Stimulated activated CD4-positive, alpha-beta T cell treated with anti-CD3 and anti-CD28 coated beads, Interleukin-12 subunit alpha, Interleukin-12 subunit beta, amount 100 ng/mL, for 48 hours (primary cell): ENCODE measurements at places on chromosomes 12 and 14.

GRCh38 chr12:85280165-85280983 lies at the start of gene ALX1:
Gene ALX1, plus strand, starts transcription at chr12:85280220. Its CDS starts 42 bp downstream, at chr12:85280262.
- no peak for DNase-seq

- no peak for DNase-seq
Observed at GRCh38 chr12:112851024-112851777, 55.6 kb upstream of the OAS1 start.

DNA sequence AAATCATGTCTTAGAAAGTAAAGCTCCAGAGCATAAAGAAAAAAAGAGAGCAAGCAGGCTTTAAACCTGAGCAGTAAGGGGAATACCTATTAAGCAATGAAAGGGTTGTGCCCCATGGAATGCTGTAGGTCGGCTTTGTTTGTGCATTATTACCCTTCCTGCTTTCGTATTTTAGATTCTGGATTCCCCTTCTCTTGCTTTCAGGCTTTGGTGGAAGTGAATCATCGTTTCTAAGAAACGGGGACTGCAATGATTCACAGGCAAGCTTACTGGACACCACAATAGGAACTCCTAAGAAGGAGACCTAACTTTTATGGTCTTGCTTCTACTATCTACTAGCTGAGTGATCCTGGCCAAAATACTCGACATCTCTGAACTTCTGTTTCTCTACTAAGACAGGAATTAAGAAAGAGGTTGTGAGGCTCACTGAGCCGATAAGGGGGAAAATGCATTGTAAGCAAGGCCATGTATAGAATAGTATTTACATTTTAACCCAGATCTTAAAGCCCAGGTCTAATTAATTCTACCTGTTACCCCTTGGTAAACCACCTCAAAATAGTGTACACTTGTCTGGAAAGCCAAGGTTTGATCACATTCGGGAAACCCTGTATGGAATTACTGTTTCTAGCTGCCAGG lies 1.2 kb upstream of the BMAL2 start:
- DNase-seq, result no peak

GRCh38 chr12:96711364-96711763 lies 195.7 kb upstream of the NEDD1 start:
- no peak for DNase-seq

DNA sequence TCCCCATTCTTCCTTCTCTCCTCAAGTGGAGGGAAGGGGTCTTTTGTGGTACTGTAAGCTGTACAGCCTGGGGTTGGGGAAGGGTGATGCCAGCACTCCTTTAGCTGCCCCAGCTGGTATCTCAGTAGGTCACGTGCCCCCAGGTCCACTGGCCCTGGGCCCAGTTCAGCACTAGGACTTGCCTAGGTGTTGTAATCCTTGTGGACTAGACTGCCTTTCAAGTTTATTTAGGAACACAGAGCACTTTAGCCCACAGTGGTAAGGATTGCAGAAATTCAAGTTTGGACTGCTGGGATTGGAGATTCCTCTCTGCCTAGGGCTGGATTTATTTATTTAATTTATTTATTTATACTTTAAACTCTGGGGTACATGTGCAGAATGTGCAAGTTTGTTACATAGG lies 569.6 kb downstream of the AACS start:
- no peak for DNase-seq

DNA sequence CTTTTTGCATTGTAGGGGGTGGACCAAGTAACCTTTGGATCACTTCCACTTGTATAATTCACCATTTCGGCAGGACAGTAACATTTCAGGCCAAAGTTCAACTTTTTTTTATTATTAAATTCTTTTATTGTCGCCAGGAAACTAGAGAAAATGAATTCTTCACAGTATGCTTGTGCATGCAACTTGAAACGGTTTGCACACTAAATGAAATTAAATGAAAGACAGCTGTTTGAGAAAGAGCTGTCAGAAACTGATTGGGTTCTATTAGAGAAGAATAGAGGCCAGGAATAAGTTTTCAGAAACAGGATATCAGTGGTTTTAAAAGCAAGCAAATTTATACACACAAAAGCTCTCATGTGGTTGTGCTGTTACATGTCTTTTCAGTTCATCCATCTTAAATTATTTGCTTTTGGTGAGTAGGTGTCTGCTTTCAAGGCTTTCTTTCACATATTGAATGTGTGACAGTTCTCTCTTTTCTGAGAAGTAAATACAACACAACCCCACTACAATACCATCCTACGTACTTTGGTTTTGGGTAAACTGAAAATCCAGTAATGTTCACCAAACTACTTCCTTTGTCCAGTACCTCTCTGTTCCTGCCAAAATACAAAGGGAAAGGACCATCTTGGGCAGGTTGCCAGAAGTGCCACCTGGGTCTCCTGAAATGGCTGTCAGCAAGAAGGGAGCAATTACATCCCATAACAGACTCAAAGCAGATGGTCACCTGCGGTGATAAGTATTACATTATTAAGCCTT lies 291.7 kb downstream of the RAD51B start:
- DNase-seq, result no peak

GRCh38 chr12:52217223-52217622 lies 15.8 kb upstream of the KRT7 start:
- no peak for DNase-seq

GRCh38 chr14:68547305-68548193 lies 245.3 kb downstream of the ZFP36L1 start:
- no peak for DNase-seq

- no peak for DNase-seq
Observed at GRCh38 chr12:75533239-75533638, 21.8 kb upstream of the KRR1 start.

DNA sequence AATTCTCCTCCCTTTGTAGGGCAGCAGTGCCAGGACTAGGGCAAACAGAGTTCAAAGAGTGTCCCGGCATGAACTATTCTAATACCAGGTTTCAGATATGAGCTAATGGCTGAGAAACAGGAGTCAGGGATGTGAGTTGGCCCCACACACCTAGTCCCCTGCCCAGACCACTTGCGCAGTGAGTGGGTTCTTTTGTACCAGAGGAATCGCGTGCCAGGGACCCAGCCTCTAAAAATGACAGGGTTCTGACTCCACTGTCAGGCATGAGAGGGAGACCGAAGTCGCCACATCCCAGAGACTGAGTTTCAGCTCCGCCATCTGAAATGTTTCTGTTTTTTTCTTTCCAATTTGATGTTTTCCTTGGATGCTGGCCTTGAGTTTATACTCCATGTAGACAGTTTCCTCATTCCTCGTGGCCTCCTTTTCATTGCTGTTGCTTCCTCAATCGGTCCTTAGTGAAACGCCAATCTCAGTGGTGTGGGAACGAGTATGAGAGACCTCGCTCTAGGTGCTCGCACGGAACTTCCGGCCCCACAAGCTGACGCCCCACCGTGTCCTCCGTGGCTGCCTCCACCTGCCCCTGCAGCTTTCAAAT lies 31.5 kb downstream of the FBXL14 start:
- DNase-seq, result no peak

DNA sequence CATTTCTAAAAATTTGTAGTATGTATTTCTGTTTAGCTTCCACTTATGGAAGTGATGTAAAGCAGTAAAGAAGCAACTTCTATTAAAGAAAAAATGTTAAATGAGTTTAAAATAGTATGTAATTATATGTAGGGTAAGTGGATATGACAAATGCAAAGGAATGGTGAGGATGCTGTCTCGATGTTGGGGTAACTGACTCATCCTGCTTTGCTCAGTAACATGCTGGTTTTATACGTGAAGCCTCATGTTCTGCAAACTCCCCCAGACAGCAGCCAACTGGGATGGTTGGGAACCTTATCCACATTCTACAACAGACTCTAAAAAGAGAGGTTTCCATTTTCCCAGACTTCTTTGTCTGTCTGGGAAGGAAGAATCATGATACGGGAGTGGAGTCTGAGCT lies 1006.4 kb upstream of the TMEM132C start:
- DNase-seq, result no peak

DNA sequence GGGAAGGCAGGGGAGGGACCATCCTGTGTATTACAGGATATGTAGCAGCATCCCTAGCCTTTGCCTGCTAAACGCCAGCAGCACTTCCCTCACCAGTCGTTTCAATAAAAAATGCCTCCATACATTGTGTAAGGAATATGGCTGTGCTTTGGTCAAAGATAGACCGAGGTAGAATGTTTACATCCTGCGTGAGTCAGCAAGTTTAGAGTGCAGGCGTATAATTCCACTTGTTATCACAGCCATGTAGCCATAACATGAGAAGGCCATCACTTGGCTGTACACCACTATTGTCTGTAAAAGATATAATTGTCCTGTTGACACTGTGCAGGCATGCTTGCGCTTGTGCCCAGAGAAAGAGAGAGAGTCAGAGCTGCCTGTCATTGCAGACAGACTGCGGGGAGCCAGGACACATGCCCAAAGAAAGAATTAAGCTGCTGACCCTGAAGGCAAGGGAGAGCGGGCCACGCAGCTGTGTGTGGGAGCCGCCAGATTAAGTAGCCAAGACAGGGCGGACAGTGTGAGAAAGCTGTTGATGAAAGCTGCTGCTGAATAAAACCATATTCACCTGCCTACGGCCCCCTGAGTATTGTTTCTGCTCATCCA lies 68.4 kb downstream of the CRACR2A start:
- DNase-seq, result no peak

DNA sequence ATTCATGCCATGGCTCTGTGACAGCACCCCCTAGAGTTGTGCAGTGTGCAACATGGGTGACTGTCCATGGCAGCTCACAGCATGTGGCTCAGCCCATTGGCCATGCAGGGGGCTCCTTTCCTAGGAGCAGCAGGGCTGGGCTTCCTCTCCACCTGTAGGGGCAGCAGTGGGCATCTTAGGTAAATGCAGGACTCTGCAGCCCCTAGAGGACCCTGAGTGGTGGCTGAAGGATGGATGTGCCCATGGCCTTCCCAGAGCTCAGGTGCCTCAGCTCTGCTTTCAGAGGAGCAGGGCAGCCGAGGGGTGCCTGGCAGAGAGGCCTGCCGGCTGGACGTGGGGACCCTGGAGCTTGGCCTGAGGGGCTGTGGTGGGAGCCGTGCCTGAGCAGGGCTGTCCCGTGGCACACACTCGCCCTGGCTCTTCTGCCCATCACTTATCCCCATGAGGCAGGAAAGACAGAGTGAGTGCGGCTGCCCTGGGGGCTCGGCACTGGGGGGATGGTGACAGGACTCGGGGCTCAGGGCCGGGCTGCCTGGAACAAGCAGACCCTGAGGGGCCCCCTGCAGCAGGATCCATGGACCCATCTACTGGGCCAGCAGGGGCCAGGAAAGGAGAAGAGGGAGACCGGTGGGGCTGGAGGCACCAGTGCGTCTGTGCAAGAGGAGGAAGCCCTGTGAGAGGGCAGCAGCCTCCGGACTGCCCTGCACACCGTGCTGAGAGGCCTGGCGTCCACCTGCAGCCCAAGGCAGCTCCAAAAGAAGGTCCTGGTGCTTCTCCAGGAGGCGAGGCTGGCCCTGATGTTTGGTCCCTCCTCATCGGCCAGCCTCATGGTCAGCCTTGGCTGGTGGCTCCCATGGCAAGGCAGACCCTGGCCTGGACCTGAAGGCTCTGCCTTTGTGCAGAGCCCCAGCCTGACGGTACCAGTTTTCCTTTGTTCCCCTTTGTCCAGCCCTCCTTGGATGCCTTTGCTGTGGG lies 7.6 kb downstream of the ADSS1 start:
- DNase-seq, result no peak

DNA sequence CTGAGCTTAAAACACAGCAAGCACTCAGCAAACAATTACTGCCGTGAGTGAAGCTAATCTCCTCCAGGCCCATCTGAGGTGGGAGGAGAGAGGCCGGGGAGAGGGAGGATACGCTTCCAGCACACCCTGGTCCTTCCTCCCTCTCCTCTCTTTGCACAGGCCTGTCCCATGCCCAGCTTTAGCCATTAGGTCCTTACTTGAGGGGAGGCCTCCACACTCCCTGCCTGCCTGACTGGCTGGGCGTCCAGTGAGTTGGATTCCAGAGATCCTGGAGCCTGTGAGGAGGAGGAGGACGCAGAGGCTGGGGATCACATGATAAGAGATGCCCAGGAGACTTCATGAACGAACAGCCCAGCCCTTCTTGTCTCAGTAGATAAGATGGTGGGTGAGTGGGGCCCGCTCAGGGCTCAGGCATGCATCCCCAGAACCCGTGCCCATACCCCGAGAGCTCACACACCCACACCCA lies 65.1 kb upstream of the NCOR2 start:
- DNase-seq, result no peak

GRCh38 chr14:68734231-68734732 lies 58.6 kb downstream of the ZFP36L1 start:
- DNase-seq, result peak; percentile 31

DNA sequence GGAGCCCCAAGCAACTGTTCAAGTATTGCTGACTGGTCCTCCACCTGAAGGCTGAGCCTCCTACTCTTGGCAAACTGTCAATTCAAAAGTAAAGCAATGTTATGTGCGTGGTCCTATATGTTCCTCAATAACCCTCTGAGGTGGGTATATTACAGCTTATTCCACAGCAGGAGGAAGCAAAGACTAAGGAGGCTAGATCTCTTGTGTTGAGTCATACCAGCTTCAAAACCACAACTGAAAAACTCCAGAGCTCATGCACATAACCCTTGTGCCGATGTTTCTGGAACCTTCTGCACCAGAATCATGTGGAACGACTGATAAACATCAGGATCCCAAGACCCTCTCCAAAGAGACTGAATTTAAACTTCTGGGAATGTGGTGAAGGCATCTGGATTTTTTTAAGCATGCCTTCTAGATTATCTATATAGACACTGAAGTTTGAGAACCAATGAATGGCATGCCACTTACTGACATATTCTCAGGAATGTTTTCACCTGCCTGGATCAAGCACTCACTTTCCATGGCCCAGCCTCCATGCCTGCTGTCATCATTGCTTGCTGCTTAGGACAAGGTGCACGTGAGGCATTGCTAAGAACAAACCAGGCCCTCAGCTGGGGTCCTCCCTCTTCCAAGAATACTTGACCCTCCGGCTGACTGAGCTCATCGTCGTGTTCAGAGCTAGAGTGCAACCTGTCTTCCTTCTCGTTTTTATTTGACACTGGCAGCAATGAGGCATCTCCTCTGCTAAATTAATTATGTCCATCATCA lies 194.7 kb downstream of the BCL11B start:
- DNase-seq, result no peak

- DNase-seq, result no peak
Observed at GRCh38 chr14:83289896-83290295, 1756.2 kb upstream of the SEL1L start.

- DNase-seq, result no peak
Observed at GRCh38 chr14:90606434-90606833, 209.6 kb downstream of the CALM1 start.

- no peak for DNase-seq
Observed at GRCh38 chr12:75086091-75087038, 123.3 kb downstream of the KCNC2 start.

DNA sequence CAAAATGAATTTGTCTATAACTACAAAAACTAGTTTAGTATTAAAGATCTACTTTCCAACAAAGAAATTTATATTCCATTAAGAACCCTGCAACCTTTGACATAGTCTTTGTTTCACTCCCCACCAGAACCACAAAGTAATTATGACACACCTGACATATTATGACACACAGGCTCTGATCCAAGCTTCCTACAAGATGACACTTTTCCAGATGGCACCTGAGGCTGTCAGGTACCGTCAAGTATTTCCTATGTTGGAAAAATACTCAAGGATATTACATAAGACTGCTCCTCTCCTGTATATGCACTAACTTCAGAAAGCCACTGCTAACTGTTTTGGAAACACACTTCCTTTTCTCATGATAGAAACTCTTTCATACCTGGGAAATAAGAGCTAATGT lies 38.9 kb downstream of the STXBP6 start:
- no peak for DNase-seq

GRCh38 chr12:52645120-52645761 lies 6.8 kb downstream of the KRT2 start:
- DNase-seq, result no peak
